ENCODE measurements at places on chromosomes 5 and 9.

DNA sequence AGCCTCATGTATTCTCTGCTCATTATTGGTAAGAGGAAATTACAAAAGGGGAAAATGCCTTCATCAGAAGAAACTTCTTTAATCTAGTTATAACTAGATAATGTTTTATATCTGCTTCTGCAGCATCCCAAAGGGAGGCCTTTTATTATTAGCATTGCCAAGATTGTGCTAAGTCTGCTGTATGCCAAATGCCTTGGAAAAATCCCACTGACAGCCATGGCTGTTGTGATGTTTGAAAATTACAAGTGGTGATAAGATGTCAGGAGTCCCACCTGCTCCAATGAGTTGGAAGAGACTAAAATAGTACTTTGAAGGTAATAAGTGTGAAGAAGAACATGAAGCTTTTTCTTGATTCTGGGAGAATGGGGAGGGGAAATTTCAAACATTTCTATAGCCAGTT lies 345.0 kb downstream of the GABRB2 start:
- DNase-seq, result no peak

DNA sequence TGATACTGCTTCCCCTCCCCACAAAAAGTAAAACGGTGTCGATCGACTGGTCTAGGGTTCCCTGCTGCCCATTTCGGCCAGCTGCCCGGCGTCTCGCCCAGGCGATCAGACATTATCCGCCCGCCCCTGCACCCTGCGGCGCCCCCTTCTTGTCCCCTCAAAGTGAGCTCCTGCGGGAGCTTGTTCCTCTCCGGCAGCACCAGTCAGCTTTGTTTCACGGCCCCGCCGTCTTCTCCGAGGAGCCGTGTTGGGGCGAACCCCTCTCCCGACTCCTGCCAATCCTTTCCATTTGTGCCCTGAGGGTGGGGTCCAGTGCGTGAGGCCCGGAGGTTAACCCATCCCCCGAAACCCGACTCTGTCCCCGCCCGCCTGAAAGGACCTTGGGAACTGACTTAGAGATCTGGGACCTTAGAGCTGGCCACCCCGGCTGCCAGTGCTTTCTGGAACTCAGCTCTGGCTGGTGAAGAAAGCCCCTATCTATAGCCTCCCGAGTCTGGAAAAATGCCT lies 518 bp downstream of the UBE2B start:
- DNase-seq, result peak; percentile 26

DNA sequence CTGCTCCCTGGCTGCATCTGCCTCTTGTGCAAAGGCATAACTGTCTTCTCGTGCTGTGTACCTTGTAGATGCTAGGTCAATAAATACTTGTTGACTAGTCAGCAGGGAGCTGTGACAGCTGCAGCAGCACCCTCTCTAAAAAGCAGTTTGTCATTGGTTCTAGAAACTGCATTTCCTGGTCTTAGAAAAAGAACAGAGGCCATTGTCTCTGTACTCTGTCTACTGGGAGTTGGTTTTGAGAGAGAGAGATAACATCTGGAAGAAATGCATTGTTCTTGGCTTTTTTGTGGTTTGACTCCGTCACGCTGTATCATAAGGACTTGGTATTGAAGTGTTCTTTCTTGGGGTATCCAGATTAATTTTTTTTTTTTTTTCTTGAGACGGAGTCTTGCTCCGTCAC lies 32.3 kb downstream of the SH3GLB2 start:
- DNase-seq, result no peak

GRCh38 chr5:120088836-120089235 lies 375.3 kb upstream of the PRR16 start:
- DNase-seq, result no peak

Data from IMR-90 (cell line).